Ovary (tissue), 10 donors: ENCODE measurements at places on chromosomes 2 and 18. TPM values are rescaled to one million over a fixed set of nuclear protein-coding genes. Genes with fewer than 3 reads are reported as not detected.

Gene C2orf15
- total RNA-seq: 1.2 TPM

Gene SLC5A7
- total RNA-seq: not detected

Gene ALPP
- total RNA-seq: 0.82 TPM

Gene FBXO36
- 3.0 TPM for total RNA-seq

Gene DLX2
- not detected for total RNA-seq

Gene OTOF
- 0.37 TPM for total RNA-seq

Gene LRRTM4
- not detected for total RNA-seq

Gene SPP2
- total RNA-seq: not detected

Gene SMYD1
- 0.10 TPM for total RNA-seq

Gene APLF
- 9.3 TPM for total RNA-seq

Gene AGFG1
- 26.2 TPM for total RNA-seq

Gene CCBE1
- total RNA-seq: 23.4 TPM

Gene FZD7
- total RNA-seq: 40.1 TPM

Gene LTBP1
- total RNA-seq: 58.1 TPM

Gene PID1
- 40.9 TPM for total RNA-seq

Gene LIPG
- 0.23 TPM for total RNA-seq

Gene CGREF1
- total RNA-seq: 11.1 TPM

Gene CD8B2
- total RNA-seq: not detected

Gene ACMSD
- not detected for total RNA-seq

Gene GPR75
- total RNA-seq: 2.4 TPM

Gene ADAM23
- 6.8 TPM for total RNA-seq

Gene ZBTB7C
- 20.1 TPM for total RNA-seq

Gene SKA1
- total RNA-seq: 0.71 TPM

Gene ICOS
- 0.11 TPM for total RNA-seq

Gene ABCB11
- 0.05 TPM for total RNA-seq

Gene MC4R
- 0.36 TPM for total RNA-seq

Gene SERPINB10
- not detected for total RNA-seq

Gene ERICH2
- total RNA-seq: not detected

Gene MBOAT2
- total RNA-seq: 29.9 TPM

Gene POTEI
- total RNA-seq: not detected

Gene IL37
- not detected for total RNA-seq

Gene UCN
- total RNA-seq: 1.5 TPM

Gene SPATA3
- not detected for total RNA-seq

Gene MSH2
- 10.7 TPM for total RNA-seq

Gene INPP1
- 9.5 TPM for total RNA-seq

Gene ZC3H8
- total RNA-seq: 16.0 TPM

Gene TDRD15
- total RNA-seq: not detected

Gene TRIP12
- 158 TPM for total RNA-seq

Gene ZNF892
- total RNA-seq: 3.0 TPM

Gene KCNG2
- 0.20 TPM for total RNA-seq

Gene DPP4
- 2.0 TPM for total RNA-seq

Gene LNPK
- 29.6 TPM for total RNA-seq

Gene TXNDC2
- 0.55 TPM for total RNA-seq

Gene GPAT2
- 3.3 TPM for total RNA-seq

Gene PCGF1
- 12.2 TPM for total RNA-seq

Gene PLB1
- total RNA-seq: 7.7 TPM

Gene LAMA1
- total RNA-seq: 1.1 TPM

Gene INHBB
- total RNA-seq: 1.1 TPM

Gene DSG4
- total RNA-seq: not detected

Gene RAB6C
- total RNA-seq: not detected

Gene PSTPIP2
- total RNA-seq: 4.6 TPM

Gene ING5
- total RNA-seq: 32.9 TPM
